ENCODE measurements at places on chromosomes 13 and 19.

DNA sequence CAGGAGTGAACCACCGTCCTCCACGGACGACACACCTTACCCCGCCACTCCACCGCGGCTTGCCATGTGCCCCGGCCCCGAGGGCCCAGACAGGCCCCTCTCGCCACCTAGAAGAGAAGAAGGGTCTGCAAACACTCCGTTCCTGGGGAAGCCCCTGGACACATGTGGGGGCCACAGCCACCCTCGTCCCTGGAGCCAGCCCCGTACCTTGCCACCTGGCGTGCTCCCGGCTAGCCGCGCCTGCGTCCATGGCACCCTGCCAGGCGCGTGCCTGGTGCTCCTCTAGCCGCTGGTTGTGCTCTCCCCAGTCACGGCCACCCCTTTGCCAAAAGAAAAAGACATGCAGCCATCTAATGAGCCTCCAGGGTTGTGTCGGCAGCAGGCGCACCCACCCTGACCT, 19.9 kb upstream of the TINCR start:
- DNase-seq = no peak

DNA sequence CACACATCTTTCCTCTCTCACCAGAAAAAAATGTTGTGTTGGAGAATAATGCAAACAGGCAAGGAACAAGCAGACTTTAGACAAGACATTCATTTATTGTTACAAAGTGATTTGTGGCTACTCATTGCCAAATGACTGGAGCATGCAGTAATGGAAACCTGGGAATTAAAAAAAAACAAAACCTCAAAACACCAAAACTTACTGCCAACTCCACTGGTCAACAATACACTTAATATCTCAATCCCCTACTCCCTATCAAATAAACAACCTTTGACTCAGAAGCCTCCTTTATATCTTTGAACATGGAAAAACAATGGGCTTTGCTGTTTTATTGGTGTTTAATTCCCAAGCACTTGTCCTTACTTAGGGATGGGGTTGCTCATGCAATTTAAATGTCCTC, 112.8 kb downstream of the POSTN start:
- no peak for DNase-seq

- DNase-seq = peak; percentile 13
Observed at GRCh38 chr19:55340784-55341147, 1.1 kb downstream of the KMT5C start.

DNA sequence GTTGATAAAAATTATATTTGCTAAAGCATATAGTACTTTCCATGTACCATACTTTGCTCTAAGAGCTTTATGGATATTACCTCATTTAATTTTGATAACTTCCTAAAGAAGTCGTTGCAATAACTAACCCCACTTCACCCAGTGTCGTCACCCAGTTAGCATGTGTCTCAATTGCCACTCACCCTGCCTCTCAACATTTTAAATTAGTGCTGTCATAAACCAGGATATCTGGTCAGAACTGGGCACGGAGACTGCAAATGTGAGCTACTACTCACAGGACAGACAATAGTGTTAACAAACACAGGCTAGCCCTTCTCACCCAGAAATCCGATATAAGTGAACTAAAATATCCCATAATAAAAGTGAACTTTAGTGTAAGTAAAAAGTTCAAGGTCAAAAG, 430.6 kb downstream of the KLF12 start:
- no peak for DNase-seq

DNA sequence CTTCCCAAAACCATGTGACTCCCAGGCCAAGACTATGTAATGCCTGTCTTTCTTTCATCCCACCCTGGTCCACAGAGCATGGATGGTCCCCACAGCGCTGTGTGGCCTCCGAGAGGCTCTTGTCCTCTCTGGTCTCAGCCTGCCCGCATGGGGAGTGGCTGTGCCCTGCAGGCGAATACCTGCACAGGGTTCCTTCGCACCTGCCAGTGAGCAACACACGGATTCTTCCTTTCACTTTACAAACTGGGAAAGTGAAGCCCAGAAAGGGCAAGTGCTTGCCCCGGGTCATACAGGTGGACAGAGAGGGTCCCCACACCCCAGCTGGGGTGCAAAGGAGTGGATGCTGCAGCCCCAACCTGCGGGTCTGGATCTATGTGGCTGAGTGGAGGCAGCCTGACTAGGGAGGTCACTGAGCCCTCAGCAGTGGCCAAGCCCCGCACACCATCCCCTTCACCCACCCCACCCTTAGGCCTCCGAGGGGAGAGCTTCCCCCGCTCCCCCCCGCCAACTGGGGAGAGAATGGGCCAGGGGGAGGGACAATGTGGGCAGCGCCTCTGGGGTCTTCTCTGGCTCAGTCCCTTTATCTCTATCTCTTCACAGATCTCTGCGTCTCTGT, 747 bp upstream of the MARK4 start:
- no peak for DNase-seq

DNA sequence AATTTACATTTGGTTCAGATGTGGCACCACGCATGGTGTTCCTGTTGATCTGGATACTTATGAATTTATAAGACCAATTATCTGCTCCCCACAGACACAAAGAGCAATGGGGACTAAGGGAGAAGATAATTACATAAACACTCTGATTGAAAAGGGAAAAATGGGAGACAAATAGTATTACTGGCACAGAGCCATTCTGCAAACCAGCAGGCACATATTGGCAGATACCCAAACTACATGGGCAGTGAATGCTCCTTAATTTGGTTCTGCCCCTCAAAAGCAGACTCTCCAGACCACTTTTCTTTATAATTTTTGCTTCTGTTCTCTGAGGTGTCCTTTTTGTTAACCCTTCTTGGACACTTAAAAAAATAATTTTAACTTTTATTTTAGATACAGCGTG, 1674.2 kb downstream of the PCDH9 start:
- no peak for DNase-seq

DNA sequence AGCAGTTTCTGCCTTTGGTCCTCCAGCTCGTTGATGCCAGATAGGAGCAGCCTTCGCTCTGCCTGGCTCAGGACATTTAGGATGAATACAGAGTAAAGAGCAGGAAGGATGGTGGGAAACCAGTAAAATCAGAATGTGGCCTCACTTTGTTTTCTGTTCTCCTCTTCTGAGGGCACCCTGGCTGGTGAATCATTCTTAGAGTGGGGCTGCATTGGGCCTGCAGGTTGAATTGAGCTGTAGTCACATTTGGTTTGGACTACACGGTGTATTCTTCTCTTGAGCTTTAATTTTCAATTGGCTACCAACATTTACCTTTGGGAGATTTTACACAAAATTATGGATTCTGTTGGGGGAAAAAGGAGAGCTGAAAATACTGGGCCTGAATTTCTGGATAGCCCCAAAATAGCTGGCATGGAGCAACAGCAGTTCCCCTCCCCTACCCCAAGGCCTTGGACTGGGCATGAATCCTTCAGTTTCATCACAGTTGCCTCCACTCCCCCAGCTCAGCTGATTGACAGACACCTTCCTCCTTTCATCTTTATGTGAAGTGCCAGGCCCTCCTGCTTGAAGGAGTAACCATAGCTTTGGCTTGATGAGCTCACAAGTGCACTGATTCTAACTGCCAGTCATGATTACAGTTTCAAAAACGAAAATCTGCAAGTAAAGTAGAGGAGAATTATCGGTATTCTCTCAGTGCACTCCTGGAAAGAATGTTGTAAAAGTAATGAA, 24.3 kb downstream of the ERCC5 start:
- DNase-seq = no peak

GRCh38 chr19:9913237-9914000, 22.9 kb downstream of the OLFM2 start:
- DNase-seq = peak; percentile 11

DNA sequence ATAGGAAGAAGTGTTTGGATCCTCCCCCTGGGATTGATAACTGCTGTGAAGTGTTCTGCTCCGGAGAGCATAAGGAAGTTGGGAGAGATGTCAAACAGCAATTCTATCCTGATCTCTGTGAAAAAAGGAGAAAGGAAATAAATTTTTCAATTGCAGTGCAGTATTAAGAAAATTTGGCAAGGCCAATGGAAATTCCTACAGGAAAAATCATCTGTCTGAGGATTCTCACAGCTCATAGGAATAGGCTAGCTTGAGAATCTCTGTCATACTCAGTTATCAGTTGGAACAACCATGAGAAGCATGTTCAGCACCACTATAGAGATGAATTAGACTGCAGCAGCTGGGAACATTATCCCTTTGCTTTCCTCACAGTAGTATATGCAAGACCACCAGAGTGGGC, 1238.9 kb upstream of the MIR17HG start:
- no peak for DNase-seq

DNA sequence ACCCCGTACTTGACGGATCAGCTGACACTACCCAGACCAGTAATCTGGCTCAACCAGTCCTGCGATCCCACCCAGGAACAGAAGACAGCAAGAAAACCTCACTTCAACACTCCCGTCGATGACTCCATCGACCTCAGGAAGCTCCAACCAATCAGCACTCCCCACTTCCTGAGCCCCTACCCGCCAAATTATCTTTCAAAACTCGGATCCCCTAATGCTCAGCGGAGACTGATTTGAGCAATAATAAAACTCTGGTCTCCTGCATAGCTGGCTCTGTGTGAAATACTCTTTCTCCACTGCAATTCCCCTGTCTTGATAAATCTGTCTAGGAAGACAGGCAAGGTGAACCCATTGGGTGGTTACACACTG, 1.2 kb downstream of the LSM4 start:
- no peak for DNase-seq

DNA sequence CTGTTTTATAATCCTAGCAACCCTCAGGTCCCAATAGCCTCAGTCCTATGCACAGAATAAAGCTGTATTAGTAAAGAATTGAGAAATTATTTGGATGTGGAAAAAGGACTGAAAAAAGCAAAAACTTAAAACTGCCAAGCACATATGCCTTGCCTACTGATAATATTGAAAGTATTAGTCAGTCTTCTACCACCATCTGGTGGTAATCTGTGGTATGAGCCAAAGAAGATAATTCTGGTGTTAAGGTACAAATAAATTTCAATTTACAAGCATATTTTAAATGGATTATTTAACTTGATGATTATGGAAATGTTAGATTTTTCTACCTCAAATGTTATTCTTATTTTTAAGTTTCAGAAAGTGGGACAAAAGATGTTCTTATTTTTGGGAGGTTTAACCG, 460.3 kb upstream of the KLHL1 start:
- no peak for DNase-seq

GRCh38 chr13:20127562-20128458, 33.0 kb downstream of the GJA3 start:
- DNase-seq = peak; percentile 48

- DNase-seq = no peak
Observed at GRCh38 chr19:11541238-11541637, 2.6 kb downstream of the CNN1 start.

GRCh38 chr19:34831714-34832113, 58.7 kb upstream of the ZNF599 start:
- DNase-seq = no peak

DNA sequence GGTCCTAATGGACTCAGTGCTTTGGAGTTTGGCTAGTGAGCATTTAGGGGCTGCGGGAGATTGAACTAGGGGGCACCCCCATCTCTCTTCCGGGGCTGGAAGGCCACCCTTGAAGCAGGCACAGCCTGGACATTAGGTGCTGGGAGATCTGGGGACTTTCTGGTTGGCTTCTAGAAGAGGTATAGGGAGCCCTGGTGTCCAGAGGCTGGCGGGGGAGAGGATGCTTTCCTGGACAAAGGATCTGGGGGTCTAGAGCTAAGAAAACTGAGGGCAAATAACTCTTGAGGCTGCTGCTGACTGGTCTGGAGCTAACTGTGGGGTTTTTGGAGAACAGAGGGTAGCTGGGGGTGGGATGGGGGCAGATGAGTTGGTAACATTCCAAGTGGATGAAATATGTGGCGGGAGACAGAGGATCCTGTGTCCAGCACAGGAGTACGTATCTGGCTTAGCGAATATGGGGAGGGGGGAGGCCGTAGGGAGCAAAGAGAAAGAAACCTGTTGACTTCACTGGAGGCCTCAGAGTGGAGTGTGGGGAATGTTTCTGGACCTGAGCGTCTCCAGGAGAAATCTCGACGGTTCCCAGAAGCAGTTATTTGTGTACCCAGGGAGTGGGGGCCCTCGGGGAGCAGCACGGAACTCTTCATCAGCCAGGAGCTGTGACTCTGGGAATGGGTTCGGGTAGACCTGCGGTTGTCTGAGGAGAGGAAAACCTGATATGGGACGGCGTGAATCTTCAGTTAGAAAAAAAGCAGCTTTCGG, 1.4 kb downstream of the HNRNPUL1 start:
- no peak for DNase-seq

GRCh38 chr13:104937881-104938280, 1597.6 kb downstream of the EFNB2 start:
- no peak for DNase-seq

- DNase-seq = no peak
Observed at GRCh38 chr19:29439688-29440550, 85.9 kb upstream of the VSTM2B start.

- no peak for DNase-seq
Observed at GRCh38 chr13:113123226-113124201, 915 bp downstream of the F10 start.

DNA sequence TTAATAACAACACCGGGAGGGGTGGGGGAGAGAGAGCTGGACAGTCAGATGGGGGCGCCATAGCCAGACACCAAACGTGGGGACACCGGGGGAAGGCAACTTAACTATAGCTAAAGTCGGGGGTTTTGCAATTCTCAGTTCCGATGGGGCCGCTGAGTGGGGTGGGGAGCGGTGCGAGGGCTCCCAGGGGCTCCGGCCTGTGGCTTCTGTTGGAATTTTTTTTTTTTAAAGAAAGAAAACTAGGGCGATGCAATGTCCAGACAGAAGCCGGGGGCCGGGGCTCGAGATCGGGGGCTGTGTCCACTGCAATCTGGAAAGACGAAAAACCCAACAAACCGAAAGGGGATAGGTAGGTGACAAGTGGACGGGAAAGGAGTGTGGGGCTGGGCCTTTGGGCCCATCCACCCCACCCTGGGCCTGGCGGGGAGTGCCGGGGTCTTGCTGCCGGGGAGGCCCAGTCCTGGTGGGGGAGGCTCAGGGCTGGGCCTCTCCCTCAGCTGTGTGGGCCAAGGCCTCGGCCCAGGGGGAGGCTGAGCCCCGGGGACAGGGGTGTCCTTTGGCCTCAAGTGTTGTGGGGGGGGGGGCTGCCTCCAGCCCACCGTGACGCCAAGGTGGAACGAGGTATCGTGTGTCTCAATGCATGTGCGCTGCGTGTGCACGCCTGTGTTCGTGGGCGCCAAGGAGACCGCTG, 17.3 kb downstream of the PRKCSH start:
- no peak for DNase-seq

GRCh38 chr19:54882758-54883157, 8.7 kb downstream of the FCAR start:
- DNase-seq = no peak

Data from caudate nucleus (tissue), 63 donors.